ENCODE measurements at places on chromosomes 5 and 9.

DNA sequence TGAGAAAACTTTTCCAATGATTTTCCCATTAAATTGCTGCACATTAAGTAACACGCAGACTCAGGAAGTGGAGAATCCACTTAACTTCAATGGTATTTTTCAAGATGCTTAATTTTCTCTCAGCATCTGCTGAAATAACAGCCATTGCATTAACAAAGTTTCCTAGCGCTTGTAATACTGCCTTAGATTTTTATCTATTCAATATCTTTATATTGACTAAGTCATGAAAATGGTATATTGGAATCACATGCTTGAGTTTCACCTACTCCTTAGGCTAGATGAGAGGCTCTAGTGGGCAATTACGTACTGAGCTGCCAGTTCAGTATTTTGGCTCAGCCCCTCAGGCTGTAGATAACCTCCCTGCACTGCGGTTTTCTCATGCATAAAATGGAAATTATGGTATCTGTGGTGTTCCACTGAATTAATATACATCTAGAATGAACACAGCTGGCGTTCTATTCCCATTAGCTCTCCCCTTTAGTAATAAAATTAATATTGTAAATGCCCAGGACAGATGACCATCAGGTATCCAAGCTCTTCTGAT, 112.9 kb downstream of the MTX3 start:
- H3K27me3 ChIP-seq = no peaks in the 10 kb centered on the region
- H3K4me1 ChIP-seq = no peaks in the 10 kb centered on the region
- H3K27ac ChIP-seq = no peak overlapping the region
- H3K36me3 ChIP-seq = no peaks in the 10 kb centered on the region
- no peak for DNase-seq

DNA sequence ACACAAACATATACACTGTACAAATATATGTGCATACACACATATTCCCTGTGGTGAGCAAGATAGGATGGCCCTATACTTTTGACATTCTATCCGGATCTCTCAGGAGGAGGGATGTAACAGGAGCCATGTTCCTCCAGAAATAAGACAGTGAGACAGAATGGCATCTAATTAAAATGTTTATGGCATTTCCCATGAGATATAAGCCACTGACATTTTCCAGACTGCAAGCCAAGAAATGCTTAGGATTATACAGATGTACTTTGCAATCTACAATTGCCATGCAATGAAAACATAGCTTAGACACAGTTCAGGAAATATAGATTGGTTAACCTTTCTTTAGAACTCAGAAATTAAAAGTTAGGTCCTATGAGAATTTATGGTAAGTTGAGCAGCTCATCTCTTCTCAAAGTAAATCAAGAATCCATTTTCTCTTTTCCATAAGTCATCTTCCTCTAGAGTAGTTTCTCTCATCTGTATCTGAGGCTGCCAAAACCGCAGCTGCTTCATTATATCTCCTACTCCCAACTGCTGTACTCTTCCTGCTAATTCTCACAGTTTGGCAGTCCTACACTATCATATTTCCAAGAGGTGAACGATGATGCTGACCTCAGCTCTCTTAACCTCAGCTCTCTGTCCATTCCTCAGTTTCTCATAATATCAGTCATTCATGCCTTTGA, 1719.1 kb downstream of the MAT2B start:
- no peaks in the 10 kb centered on the region for H3K36me3 ChIP-seq
- no peak overlapping the region for H3K27ac ChIP-seq
- no peaks in the 10 kb centered on the region for H3K4me1 ChIP-seq
- no peaks in the 10 kb centered on the region for H3K27me3 ChIP-seq
- DNase-seq = no peak

- H3K4me3 ChIP-seq = no peak overlapping the region
- H3K36me3 ChIP-seq = no peaks in the 10 kb centered on the region
- peaks cover 26% of the 10 kb centered on the region for H3K4me1 ChIP-seq
- DNase-seq = peak; percentile 62
Observed at GRCh38 chr9:135704483-135704882, 2.5 kb downstream of the KCNT1 start.

- H3K4me3 ChIP-seq = no peak overlapping the region
- H3K27ac ChIP-seq = no peak overlapping the region
- no peaks in the 10 kb centered on the region for H3K36me3 ChIP-seq
- peaks cover 45% of the 10 kb centered on the region for H3K4me1 ChIP-seq
Observed at GRCh38 chr9:93203718-93204469, 20.0 kb downstream of the WNK2 start.

- DNase-seq = no peak
- H3K4me3 ChIP-seq = no peak overlapping the region
- H3K27ac ChIP-seq = no peak overlapping the region
- H3K4me1 ChIP-seq = no peaks in the 10 kb centered on the region
- H3K27me3 ChIP-seq = no peaks in the 10 kb centered on the region
Observed at GRCh38 chr5:16593013-16593412, 23.8 kb downstream of the RETREG1 start.

DNA sequence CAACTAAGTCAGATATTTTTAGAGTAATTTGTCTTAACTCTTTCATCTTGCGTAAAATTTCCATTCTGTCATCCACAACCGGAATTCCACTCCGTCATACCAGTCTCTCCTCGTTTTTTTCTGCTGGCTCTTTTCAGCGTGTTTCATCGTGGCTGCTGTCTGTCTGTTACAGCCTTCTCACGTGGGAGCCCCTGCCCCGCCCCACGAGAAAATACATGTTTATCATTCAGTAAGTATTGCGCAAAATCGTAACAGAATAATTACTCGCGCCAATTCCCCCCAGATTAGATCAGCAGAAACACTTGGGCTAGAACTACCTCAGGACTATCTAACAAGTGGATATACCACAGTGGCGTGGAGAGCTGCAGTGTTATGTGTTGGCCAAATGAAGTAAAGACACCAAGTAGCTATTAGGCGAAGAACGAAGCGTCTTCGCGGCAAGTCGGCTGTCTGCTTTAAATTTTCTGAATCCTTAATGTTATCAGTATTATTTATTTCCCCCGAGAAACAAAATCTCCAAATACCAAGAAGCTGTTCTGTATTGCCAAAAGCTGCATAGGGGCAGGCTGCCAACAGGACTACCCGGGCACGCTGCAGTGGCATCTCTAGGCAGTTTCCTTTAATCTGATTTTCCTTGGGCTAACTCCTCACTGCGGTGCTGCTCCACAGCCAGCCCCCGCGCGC, 566 bp upstream of the FOCAD start:
- no peaks in the 10 kb centered on the region for H3K4me1 ChIP-seq
- H3K4me3 ChIP-seq = peak overlapping the region; percentile 79
- peak; percentile 58 for DNase-seq
- H3K27ac ChIP-seq = peak overlapping the region; percentile 54

DNA sequence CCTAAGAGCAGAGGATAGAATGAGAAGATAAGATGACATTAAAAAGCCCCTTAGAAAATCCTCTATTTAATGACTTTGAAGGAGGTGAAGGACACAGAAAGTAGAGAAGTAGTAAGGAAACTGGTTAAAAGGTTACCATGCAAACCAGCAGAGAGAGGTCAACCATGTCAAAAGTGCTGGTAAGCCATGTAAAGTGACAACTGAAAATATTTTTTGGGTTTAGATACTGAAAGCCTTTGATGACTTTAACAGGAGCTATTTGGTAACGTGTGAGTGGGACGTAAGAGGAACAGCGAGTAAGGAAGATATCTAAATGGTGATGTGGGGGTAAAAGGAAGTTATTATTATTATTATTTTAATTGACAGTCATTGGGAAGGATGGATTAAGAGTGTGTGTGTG, 56.9 kb downstream of the MACIR start:
- DNase-seq = no peak
- H3K4me1 ChIP-seq = no peaks in the 10 kb centered on the region
- no peaks in the 10 kb centered on the region for H3K36me3 ChIP-seq
- no peaks in the 10 kb centered on the region for H3K27me3 ChIP-seq
- H3K27ac ChIP-seq = no peak overlapping the region
- H3K4me3 ChIP-seq = no peak overlapping the region

GRCh38 chr9:107138261-107138992, 144.7 kb upstream of the RAD23B start:
- DNase-seq = no peak
- no peak overlapping the region for H3K27ac ChIP-seq
- no peaks in the 10 kb centered on the region for H3K27me3 ChIP-seq
- H3K36me3 ChIP-seq = no peaks in the 10 kb centered on the region
- H3K4me1 ChIP-seq = peaks cover 18% of the 10 kb centered on the region
- H3K4me3 ChIP-seq = no peak overlapping the region

DNA sequence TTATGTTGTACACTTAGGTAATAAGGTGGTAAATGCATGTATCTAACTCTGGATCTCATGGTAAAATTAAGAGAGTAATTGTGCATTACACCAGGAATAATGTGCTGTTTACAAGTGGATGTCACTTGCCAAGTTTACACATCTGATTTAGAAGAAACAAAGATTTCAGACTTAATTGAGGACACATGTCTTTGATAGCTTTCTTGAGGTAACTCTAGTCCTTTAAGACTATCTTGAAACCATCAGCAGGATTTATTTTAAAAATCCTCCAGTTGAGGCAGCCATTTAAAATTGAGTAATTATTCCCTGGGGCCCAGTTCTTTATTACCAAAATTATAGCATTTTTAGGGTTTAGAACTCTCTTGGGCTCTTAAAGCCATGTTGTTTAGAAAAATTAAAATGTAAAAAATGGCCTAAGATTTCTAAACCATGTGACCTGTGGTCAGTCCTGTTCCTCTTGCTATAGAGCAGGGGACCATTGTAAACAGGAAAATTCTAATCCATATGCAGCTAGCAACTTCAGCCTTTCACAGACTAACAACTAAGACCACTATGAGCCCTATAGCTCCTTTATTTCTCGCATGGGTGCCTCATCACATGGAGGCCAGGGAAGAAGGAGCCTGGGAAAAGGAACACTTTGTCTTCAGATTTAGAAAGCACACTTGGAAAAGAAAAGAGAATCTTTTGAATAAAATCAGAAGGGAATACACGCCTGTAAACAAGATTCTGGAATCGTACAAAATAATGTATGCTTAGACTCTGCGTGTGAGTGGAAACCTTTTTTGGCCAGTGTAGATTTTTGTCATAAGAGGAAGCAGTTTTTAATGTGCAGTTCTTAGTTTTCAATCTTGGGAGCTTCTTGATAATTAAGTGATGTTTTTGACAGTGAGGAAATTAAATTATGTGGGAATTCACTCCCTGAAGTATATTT, 71.2 kb downstream of the ZSWIM6 start:
- H3K36me3 ChIP-seq = no peaks in the 10 kb centered on the region
- H3K27ac ChIP-seq = no peak overlapping the region
- DNase-seq = no peak
- H3K27me3 ChIP-seq = no peaks in the 10 kb centered on the region
- no peak overlapping the region for H3K4me3 ChIP-seq

DNA sequence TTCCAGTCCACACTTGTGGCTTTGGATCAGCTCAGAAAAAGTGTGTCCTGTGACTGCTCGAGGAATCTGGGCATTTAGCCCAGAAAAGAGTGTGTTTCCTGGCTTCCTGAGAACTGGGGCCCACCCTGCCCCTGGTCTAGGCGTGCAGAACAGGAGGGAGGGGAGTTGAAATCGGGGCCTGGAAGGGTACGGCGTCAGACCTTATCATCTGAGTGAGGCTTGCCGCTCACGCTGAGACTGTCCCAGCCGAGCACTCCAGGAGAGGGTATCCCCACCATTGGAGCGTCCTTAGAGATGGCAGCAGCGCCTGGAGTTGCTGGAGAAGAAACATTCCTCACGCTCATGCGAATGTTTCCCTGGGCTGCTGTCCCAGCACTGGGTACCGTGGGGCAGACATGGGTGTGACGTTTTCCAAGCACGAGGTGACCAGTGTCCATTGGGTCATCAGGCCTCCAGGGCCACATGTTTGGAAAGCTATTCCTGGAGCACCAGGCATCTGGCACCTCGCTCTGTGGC, 22.5 kb downstream of the NEK6 start:
- peak; percentile 81 for DNase-seq
- no peaks in the 10 kb centered on the region for H3K36me3 ChIP-seq
- peaks cover 56% of the 10 kb centered on the region for H3K4me1 ChIP-seq
- no peak overlapping the region for H3K4me3 ChIP-seq
- H3K27me3 ChIP-seq = no peaks in the 10 kb centered on the region
- peak overlapping the region; percentile 71 for H3K27ac ChIP-seq
